NCI-H1436 treated with DMSO at 0.1 percent for 48 hours (cell line): ENCODE measurements at places on chromosomes 7 and 10.
A peak's percentile ranks its signal among the peaks of the same experiment; 100 is the strongest.

DNA sequence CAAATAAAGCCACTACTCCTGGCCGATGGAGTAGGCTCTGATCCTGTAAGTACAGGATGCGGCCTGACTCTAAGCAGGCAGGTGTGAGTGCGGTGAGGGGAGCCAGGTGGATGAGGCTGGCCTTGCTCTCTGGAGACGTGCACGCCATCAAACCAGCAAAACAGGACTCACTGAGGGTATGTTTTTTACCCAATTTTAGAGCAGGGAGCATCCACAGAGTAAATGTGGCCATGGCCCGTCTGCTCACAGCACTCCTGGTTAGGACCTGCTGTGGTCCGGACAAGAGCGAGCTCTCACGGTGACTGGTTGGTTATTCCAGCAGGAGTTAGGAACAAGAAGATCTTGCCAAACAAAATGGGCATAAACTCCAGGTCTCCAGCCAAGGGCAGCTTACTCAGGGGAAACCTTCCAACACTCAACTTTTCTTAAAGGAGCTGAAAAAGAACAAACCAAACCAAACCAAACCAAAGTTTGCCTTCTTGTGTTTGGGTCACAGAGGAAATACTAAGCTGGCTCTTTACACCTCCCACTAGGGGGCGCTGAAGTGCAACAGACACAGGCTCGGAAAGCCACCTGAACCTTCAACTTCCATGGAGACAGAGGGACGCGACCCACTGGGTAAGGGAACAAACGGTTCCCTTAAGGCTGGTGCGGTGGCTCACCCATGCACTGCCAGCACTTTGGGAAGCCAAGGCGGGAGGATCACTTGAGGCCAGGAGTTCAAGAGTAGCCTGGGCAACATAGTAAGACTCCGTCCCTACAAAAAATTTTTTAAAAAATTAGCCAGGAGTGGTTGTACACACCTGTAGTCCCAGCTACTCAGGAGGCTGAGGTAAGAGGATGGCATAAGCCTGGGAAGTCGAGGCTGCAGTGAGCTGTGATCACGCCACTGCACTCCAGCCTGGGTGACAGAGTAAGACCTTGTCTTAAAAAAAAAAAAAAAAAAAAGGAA is 122.4 kb downstream of the CLEC2L start:
- peak; percentile 10 for DNase-seq

- no peak for DNase-seq
These were observed 265.6 kb upstream of the HGF start for GRCh38 chr7:82035456-82035855.

DNA sequence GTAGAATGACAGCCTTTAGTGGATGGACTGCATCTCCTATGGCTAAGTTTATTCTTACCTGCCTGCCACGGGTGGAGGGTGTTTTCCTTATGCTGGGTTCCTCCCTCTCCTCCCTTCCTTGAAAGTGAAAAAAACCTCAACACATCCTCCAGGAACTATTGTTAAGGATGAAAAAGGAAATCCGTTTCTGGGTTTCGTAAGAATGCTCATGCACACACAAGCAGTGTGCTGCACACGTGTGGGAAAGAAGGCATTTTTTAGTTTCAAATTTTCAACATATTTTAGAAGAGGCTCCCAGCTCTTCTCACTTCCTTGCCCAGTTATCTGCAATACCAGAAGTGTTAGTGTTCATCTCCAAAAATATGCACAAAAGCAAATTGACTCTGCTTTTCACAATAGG is 90.6 kb downstream of the FAM171A1 start:
- DNase-seq, result no peak

GRCh38 chr7:94639384-94639783 is 16.5 kb downstream of the SGCE start:
- DNase-seq, result no peak

DNA sequence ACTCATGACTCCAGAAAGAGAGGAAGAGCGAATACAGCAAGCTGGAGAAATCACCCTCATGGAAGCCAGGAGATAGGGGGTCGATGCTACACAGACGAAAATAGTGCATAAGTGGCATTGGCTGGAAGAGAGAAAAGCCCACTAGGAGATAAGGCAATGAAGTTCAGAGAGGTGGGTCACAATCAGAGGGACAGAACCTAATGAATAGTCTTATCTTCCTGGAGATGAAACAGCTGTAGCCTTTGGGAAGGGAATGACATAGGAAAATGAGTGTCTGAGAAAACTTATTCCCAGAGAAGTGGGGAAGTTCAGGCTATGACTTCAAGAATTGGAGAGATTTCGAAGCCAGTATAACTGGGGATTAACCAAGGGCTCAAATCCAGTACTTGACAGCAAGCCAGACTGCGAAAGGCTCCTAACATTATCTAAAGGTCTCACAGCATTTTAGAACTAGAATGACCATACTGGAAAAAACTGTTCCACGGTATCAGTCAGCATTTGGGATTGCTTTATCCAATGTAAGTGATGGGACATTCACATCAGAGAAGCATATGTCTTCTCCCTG is 211.1 kb downstream of the ZNF365 start:
- no peak for DNase-seq

- no peak for DNase-seq
These were observed 5.1 kb upstream of the SH2D4B start for GRCh38 chr10:80532571-80532970.

DNA sequence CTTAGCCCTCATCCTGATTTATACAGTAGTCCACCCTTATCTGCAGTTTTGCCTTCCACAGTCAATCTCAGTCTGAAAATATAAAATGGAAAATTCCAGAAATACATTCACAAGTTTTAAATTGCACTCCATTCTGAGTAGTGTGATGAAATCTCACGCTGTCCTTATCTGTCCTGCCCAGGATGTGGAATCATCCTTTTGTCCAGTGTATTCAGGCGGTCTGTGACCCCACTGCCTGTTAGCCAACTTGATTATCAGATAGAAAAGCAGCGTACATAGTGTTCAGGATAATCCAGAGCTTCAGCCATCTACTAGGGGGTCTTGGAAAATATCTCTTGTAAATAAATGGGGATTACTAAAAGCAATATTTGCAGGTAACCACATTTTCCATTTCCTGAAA is 146.3 kb downstream of the MALRD1 start:
- DNase-seq, result no peak

- no peak for DNase-seq
These were observed 97.4 kb upstream of the BMPER start for GRCh38 chr7:33807779-33808482.

DNA sequence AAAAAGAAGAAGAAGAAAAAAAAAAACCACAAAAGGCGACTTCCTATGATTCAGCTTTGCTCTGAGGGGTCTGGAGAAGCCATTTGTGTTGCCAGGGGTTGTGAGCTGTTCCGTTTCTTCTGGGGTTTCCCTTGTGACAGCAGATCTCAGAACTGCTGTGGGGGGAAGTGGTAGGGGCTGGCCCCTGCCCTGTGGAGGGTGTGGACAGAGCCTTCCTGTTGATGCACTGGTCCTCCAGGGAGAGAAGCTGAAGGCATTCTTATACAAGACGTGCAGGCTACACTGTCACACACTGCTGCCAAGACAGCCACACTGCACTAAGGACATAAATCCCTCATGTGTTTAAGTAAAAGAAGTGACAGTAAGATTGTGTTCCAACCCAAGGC is 17.3 kb upstream of the CSGALNACT2 start:
- no peak for DNase-seq

DNA sequence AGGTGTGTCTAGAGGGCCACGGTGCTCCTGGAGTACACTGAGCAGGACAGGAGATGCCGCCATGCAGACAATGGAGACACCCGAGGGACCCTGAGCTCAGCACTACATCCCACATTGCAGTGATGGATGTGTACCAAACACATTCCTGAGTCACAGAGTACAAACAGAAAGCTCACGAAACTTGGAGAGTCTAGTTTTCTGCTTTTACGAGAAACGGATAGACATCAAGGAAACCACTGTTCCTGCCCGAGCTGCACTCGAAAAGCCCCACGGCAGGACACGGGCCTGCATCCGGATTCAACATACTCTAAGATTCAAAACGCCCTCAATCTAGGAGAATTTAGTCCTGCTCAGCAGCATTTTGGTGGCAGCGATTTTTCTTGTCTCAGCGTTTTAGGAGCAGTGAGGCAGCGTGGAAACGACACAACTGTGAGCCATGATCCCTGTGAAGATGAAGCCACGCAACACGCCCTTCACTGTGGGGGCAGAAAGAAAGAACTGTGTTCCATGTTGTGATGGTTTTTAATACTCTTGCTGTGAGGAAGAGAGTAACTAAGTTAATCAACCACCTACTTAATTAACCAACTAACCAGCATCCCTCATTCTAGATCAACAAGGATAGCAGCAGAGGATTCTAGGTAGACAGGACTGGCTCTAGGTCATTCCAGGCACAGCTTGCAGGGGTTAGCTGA is 3.2 kb downstream of the TNS3 start:
- no peak for DNase-seq

DNA sequence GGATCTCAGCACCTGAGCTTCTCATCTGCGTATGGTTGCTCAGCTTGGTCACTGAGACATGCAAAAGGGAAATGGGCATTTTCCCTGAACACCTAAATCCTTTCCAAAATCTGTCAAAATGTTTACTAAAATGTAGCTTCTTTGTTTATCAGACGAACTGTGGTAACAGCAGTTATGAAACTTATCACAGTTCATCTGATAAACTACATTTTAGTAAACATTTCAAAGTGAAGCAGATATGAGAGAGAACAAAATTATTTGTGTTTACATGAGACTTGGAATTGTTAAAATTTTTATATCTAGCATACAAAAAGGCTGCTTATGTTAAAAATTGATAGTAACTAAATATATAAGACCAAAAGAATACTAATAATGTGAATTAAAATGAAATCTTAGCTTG is 573.4 kb upstream of the C7orf33 start:
- no peak for DNase-seq

GRCh38 chr7:149196151-149196704 is 882 bp downstream of the ZNF282 start:
- no peak for DNase-seq

- DNase-seq, result no peak
These were observed 219.2 kb downstream of the SDK1 start for GRCh38 chr7:3520206-3520605.

DNA sequence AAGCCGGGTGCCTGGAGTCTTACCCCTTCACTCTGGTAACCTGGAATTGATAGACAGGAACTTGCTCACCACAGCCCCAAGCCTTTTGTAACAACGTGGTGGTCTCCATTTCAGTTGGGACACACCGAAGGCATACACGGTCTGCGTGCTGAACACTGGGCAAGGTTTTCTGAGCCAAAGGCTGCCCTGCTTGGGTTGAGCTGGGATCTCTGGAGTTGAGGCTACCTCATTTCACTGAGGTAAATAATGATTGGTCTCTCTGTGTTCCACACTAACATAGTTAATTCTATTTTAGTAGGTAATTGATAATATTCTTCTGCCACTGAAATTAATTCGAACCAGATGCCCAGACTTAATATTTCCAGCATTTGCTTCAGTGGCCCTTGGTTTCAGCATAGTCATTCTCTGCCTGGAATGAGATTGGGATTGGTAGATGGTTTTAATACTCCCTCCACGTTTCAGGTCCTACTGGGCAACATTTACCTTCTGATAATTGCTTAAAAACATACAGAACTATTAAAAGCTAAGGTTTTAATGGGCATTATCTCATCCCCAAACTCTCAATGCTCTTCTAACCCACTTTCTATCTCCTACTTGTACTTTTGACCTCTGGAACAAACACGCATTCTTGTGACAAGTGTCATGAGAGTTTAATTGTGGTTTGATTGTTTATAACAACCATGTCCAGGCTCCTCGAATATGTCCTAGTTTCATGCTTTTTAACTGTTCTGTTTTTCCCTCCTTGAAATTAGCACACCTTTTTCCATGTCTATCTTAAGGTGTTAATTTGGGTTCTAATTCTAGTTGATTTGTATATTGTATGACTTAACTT is 202.3 kb upstream of the KLF6 start:
- no peak for DNase-seq

- DNase-seq, result no peak
These were observed 2.1 kb downstream of the FKBP6 start for GRCh38 chr7:73329861-73330581.

GRCh38 chr7:122736183-122736582 is 33.5 kb upstream of the RNF148 start:
- DNase-seq, result no peak

DNA sequence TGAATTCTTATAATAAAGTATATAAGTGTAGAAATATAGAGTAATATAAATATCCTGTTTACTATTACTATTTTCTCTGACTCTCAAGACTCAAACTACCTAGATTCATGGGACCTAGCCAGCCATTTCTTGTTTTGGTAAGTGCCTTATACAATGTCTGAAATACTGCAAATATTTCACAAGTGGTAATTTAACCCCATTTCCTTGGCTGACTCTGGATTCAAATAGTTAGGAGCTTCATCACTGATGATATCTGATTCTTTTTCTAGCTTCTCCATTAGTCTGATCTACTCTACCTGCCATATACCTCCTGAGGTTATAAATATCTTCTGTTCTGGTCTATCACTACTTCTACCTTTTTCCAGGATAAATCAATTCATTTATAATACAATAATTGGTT is 6.4 kb upstream of the RALA start:
- no peak for DNase-seq

DNA sequence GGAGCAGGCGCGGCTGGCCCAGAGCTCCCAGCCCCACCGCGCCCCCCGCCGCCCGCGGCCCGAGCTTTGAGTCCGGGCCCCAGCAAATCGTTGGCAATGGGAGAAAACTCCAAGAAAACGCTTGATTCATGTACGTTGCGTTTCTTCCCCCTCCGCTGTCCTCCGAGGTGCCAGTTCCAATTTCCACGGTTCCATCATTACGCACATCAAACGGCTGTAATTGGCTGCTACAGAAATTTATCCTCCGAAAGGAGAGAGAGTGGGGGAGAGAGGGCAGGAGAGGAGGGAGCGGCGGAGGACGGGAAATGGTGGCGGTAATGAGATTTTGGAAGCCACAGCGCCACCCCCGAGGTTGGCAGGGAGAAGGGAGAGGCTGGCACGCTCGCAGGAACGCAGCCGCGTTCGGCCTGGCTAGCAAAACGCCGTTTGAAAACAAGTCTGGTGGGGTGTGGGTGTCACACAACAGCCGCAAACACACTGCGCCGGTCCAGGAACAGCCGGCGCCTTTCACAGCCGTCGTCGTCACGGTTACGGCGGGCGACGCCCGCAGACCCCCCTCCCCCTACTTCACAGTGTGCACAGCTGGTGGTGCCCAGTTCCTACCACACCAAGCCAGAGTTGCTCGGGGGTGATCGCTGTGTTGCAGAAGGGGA is 57.5 kb downstream of the UNCX start:
- DNase-seq, result no peak

DNA sequence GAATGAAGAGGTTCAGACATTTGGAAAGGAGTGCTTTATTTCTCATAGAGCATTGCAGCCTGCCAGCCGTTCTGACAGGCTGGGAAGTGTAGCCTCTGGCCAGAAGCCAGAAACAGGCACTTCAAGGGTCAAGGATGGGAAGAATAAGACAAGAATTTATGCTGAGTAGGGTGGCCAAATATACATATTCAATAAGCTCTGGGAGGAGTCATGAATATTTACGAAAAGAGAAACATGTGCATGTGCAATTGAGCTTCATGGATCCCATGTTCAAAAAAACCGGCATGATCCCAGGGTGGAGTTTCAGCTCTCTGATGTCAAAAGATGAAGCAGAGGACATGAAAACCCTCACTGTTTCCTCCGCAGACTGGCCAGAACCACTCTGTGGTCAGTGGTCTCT is 32.9 kb downstream of the TLX1 start:
- no peak for DNase-seq
